GM23338 (cell line): ENCODE measurements at places on chromosomes 7 and 10. TPM values are rescaled to one million over a fixed set of nuclear protein-coding genes. Genes with fewer than 3 reads are reported as not detected.

- DNase-seq: no peak
Observed at GRCh38 chr7:28142650-28143049, 37.9 kb downstream of the JAZF1 start.

The PSTK gene
- total RNA-seq: 2.3 and 4.8 TPM in 2 replicates

The PLPP4 gene
- total RNA-seq: 0.31 TPM in 1 of 2 replicates, not detected in the other

The GPNMB gene
- total RNA-seq: 0.76 and 1.4 TPM in 2 replicates

- DNase-seq: no peak
Observed at GRCh38 chr7:54390565-54390964, 151.6 kb upstream of the VSTM2A start.

GRCh38 chr7:100091411-100092181 is 2.8 kb downstream of the COPS6 start:
- DNase-seq: peak; percentile 74

The ABCB1 gene
- 0.80 and 1.2 TPM in 2 replicates for total RNA-seq

GRCh38 chr7:124031919-124032318 is 948 bp downstream of the TMEM229A start:
- no peak for DNase-seq

DNA sequence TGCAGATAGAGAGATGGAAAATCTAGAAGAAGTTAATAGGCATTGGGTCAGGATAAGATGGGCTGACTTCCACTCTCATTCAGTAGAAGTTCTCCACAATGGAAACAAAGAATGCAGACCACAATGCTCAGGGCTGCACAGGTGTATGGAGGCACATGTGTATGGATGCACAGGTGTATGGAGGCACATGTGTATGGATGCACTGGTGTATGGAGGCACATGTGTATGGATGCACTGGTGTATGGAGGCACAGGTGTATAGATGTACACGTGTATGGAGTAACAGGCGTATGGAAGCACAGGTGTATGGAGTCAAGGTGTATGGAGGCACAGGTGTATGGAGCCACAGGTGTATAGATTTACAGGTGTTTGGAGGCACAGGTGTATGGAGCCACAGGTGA is 285.7 kb upstream of the PPP2R2D start:
- no peak for DNase-seq

DNA sequence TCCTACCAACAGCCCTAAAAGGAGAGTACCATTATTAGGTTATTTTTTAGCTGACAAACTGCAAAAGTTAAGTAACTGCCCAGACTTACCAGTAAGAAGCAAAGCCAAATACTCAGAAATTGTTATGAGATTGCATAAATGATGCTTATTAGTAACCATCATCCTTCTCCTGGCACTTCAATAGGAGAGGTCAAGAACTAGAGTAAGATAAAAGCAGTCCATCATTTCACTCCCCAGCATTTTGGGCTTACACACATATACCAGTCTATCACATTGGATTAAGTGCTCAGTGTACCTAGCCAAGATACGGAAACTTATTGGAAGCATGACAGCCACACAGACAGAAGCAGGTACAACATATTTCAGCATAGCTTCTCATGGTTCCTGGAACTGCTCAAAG is 142.8 kb upstream of the EGR2 start:
- no peak for DNase-seq

DNA sequence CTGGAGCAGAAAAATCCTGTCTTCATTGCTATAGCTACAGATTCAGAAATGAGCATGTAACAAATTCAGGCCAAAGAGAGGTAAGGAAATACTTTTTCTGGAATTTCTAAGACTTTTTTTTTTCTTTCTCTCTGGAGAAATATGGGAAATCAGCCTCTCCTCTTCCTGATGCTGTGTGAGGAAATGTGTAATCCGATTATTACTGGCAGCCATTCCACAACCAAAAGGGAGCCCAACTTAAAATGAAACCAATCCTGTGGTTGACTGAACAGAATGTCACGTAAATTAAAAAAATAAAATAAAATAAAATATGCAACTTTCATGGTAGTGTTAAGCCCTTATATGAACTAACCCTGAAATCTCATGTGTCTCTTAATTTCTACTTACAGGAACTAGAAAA is 10.7 kb upstream of the POT1 start:
- DNase-seq: no peak

- no peak for DNase-seq
Observed at GRCh38 chr10:14365266-14365665, 34.5 kb upstream of the FRMD4A start.

GRCh38 chr10:95505084-95505610 is 56.0 kb downstream of the SORBS1 start:
- no peak for DNase-seq

The LIPM gene
- total RNA-seq: not detected in 2 replicates

The MEOX2 gene
- total RNA-seq: 1.2 and 2.1 TPM in 2 replicates

The WNT8B gene
- 1.3 and 1.9 TPM in 2 replicates for total RNA-seq

- DNase-seq: no peak
Observed at GRCh38 chr10:35570397-35570796, 34.7 kb upstream of the GJD4 start.

GRCh38 chr7:44162785-44163395 is 21.8 kb upstream of the MYL7 start:
- no peak for DNase-seq

The GRID2IP gene
- 1.5 TPM in 2 replicates for total RNA-seq

The VIM gene
- 214 and 228 TPM in 2 replicates for total RNA-seq

The TRPV5 gene
- total RNA-seq: not detected in 2 replicates

DNA sequence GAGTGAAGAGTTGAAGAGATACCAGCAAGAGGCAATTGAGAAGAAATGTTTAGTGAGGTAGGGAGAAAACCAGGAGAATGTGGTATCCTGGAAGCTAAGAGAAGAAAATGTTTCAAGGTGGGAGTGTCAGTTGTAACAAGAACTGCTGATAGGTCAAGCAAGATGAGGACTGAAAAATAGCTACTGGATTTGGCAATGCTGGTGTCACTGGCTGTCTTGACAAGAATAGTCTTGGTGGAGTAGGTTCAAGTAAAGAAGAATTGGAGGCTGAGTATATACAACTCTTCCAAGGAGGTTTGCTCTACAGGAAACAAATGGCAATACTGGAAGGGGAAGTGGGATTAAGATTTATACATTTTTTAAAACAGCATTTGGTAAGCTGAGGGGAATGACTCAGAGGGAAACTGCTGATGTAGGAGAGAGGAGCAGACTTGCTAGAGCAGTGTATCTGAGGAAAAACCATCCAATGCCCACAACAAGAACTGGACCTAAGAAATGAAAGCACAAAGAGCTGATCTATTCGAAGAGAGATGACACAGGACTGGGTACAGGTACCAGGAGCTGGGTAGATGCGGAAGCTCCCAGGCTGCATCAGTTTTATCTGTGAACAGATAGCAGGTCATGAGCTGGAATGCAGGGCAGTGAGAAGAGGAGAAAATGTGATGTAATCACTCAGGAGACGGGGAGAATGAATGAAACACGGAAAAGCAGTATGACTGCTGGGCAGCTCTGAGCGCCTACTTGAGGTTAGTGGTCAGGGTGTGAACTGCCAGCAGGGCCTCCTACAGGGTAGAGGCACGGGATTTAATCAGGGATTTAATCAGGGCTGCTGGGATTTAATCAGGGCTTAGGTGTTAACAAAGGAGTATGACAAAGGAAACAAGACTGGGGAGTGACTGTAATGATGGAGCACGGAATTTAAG is 34.5 kb downstream of the FAM25A start:
- DNase-seq: peak; percentile 48
